ENCODE measurements at places on chromosomes 12 and 14.

GRCh38 chr12:54958048-54958658, 26.4 kb downstream of the TESPA1 start:
- DNase-seq, result peak; percentile 65

GRCh38 chr14:100410056-100410565, 87.0 kb downstream of the SLC25A47 start:
- DNase-seq, result no peak

- no peak for DNase-seq
These were observed 4.5 kb downstream of the MYBPC1 start for GRCh38 chr12:101599311-101599710.

- no peak for DNase-seq
These were observed 210.6 kb upstream of the EGLN3 start for GRCh38 chr14:34161351-34162082.

DNA sequence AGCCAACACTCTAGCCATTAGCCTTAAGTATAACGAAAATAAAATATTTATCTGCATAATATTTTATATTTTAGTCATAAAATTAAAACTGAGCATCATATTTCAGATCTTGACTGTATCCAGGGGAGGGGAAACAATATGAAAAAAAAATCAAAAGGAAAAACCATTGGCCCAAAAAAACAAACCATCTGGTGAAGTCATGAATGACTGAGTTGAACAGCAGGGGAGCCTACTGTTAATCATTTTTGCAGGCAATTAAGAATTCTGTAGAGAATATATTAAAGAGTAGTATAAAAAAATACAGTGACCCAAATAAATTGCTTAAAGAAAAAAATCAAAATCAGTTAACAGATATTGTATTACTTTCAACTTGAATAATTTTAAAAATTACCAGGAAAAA, 224.8 kb downstream of the C12orf50 start:
- no peak for DNase-seq

Measured in naive thymus-derived CD8-positive, alpha-beta T cell (primary cell).